GM12891 (cell line): ENCODE measurements at places on chromosomes 3 and 15.

GRCh38 chr3:179421500-179421899 is 29.8 kb downstream of the GNB4 start:
- no peak for DNase-seq

DNA sequence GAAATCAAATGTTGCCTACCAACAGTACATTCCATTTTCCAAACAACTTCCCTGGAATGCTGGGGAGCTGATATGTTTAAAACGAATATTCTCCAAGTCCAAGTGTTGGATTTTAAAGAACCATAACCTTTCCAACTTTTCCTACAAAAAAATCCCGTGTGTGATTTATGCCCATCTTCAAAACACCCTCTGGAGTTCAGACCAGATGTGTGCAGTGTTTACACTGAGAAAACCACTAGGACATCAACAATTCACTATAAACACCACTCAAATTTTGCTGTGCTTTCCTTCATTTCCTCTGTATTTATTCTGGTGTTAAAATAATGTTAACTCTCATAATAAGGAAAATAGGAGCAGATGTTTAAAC is 2.4 kb downstream of the VGLL4 start:
- no peak for DNase-seq

DNA sequence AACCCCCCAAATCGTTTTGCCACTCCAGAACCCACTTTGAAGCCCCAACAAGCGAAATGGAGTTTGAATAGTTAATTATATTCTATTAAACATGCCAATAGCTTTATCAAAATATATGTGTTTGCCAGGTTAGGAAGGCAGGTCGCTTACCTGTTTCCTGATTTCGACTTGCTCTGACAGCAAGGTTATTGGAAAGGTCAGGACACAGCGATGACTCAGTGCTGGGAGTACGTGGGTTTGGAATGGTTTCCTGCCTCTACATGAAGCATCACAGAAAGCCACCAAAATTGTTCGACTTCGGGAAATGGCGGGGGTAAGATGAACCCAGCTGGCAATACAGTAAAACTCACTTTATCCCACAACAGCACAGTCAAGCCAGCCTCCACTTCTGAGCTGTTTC is 135.6 kb upstream of the ABI3BP start:
- DNase-seq: no peak

- DNase-seq: peak; percentile 72
Observed at GRCh38 chr15:76147906-76148570, 88.3 kb downstream of the TMEM266 start.

- DNase-seq: no peak
Observed at GRCh38 chr15:64536244-64536836, 76.0 kb downstream of the ZNF609 start.

DNA sequence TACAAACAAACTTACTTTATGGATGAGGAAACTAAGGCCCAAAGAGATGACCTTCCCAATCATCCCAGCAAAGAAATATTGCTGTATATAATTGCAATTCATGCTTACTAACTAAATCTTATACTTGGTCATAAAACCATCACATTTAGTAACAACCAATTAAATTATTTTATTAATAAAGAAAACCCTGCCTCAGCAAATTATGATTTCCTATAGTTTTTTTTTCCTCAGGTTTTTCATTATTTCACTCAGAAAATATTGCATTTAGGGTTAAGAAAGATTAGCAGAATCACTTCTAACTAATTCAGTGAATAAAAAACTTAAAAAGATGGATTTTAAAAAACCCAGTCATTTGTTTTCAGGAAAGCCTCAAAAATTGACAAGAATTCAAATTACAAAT is 86.5 kb upstream of the GADL1 start:
- DNase-seq: no peak

- no peak for DNase-seq
Observed at GRCh38 chr15:83310521-83311456, 26.3 kb upstream of the BNC1 start.

DNA sequence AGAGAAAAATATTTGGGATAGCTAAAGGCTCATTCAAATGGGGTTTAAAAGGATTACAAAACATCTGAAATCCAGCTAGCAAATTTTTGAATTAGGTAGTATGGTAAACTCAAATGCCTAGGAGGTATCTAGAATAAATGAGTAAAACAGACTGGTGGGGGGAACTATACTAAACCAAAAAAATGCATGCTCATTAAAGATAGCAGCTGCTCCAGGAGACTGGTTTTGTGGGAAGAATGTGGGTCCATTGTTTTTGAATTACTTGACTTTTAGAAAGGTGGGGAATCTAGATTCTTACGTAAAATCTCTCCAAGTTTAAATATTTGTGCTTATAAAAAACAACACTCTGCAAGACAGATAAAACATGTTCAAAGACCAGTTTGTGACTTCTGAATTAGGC is 73.8 kb downstream of the LEKR1 start:
- no peak for DNase-seq

GRCh38 chr3:152093901-152094300 is 174.8 kb upstream of the MBNL1 start:
- no peak for DNase-seq

GRCh38 chr15:58423831-58424608 is 7.8 kb upstream of the LIPC start:
- no peak for DNase-seq

DNA sequence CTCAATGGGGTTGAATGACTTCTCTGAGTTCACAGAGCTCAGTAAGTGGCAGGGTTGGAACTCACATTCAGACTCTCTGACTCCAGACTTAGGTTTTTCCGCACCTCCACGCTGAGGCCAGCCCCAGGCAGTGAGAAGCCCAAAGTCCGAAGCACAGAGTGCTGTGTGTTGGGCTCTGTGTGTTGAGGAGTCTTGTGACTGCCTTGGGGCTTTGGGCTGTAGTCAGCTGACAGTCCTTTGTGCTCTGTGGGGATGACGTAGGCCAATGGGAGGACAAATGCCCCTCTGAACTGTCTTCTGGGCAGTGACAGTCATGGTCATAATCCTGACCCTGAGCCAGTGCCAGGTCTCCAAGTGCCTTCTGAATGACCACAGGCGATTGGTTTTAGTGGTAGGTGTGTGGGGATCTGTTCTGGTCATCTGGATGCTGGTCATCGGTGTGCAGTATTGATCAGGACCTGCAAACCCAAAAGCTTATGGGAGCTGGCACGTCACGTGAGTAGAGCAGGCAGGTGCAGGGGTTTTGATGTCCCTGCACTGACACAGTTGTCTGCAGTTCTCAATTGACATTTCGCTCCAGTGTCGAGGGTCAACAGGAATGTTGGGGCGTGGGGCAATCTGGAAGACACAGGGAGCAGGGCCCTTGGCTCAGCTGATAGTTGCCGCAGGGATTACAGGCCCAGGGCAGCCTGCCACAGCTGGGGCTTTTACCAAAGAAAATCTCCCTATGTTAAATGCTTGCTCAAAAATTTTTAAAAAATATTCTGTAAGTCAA is 45.3 kb downstream of the CAPN3 start:
- DNase-seq: no peak

GRCh38 chr15:60172143-60172542 is 168.0 kb downstream of the FOXB1 start:
- no peak for DNase-seq

- no peak for DNase-seq
Observed at GRCh38 chr3:194034346-194035336, 101.3 kb upstream of the HES1 start.

DNA sequence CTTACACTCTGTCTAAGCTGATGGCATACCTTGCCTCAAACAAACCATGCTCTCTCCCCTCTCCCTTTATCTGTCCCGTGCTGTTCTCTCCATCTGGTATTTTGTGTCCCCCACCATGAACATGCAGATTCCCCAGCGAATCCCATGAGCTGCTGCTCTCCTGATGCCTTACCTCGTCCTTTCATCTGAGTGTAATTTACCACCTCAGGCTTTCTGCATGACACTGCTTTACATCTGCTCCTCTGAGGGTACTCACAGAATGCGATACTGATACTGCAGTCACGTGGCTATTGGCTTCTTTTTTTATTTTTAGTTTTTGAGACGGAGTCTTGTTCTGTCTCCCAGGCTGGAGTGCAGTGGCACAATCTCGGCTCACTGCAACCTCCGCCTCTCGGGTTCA is 341.7 kb downstream of the PTPRG start:
- no peak for DNase-seq
